ENCODE measurements at places on chromosomes 3 and 15.

- no peak for DNase-seq
Measured at GRCh38 chr15:31280046-31280830, 46.4 kb upstream of the KLF13 start.

- peak; percentile 92 for DNase-seq
Measured at GRCh38 chr15:77002954-77003912, 8.3 kb downstream of the PSTPIP1 start.

DNA sequence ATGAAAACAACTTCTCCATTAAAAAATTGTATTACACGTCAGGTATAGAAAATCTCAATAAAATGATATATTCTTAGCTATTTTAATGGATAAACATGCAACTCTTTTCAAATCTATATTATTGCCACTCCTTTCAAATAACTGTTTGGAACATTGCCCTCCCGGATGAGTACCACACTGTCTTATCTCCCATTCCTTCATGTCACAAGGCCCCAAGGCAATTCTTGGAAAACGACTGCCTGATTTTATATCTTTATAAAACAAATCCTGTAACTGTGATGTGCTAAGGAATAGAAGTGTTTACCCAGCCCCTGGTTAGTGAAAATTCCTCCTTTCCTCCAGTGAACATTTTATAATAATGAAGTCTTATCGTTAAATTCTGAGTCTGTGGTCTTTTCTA, 6.2 kb upstream of the ZNF619 start:
- DNase-seq, result no peak

DNA sequence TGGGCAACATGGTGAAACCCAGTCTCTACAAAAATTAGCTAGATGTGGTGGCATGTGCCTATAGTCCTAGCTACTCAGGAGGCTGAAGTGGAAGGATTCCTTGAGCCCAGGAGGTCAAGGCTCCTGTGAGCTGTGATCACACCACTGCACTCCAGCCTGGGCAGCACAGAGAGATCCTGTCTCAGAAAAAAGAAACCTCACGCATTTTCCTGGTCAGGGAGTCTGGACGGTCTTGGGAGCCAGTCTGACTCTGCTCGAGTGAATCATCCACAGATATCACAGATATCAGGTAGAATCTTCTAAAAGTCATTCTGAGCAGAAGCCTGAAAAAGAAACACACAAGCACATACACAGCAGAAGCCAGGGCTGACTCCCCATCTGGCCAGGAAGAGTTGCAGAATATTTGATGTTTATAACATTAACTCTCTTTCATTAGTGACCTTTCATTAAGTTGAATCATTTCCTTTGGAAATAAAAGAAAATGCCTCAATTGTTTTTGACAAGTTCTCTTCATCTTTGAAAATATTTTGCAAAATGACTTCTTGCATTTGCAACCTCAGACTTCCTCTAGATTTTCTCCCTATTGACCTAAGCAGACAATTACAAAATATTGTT, 56.5 kb upstream of the ABHD17C start:
- DNase-seq, result no peak

DNA sequence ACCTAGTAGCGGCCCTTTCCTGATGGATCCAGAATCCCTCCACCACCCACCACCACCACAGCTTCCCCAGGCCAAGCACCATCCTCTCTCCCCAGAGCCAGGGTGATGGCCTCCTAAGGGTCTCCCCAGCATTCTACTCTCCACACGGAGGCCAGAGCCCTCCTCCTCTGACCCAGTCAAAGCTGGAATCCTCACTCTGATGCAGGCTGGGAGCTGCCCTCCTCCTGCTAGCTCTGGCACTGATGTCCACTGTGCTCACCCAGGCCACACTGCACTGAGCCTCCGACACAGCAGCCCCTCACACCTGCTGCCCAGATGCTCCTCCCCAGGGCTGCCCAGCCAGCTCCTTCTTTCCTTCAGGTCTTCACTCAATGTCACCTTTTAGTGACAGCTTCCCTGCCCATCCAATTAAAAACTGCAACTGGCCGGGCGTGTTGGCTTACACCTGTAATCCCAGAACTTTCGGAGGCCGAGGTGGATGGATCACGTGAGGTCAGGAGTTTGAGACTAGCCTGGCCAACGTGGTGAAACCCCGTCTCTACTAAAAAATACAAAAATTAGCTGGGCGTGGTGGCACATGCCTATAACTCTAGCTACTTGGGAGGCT, 21.0 kb downstream of the XXYLT1 start:
- no peak for DNase-seq

DNA sequence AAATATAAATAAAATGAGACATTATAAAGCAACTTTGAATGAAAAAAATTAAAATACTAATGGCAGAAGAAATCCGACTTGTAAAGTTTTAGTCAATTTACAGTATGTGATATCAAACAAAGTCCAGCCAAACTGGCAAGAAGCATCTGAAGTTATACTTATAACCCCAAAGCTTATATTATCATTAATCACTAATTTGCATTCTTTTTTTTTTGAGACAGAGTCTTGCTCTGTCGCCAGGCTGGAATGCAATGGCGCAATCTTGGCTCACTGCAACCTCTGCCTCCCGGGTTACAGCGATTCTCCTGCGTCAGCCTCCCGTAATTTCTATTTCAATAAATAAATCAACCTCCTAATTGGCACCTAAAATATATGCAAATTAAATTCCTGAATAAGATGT, 80.1 kb downstream of the AQR start:
- DNase-seq, result no peak

DNA sequence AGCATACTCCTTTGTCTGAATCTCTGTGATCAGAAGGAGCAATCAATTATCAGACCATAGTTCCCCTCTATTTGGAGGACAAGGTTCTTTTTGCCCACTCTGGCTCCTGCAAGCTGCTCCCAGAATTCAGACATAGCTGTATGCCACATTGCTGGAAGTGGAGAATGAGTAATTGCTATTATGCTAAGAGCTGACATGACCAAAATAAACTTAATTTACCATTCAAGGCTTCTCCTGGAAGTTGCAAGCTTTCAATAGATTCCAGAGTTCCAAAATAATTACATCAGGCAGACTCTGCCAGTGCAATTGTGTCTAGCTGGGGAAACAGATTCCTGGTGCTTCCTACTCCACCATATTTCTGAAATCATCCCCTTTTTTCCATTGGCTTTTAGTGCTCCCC, 7.6 kb upstream of the DRD3 start:
- no peak for DNase-seq

DNA sequence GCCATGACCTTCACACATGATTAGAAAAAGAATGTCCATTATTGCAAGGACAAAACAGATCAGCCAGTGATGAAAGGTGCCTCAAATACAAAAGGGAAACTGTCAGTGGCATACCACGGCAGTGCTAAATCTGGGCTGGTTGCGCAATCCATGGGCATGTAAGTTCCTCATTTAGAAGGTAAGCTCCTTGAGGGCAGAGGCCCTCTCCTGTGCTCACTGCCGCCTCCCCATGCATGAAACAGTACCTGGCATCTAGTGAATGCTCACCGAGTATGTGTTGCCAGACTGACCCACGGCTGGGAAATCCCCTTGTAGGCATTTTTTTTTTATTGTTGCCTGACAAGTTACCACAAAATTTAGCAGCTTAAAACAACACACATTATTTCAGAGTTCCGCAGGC, 312.1 kb upstream of the CHRM5 start:
- DNase-seq, result no peak

- no peak for DNase-seq
Measured at GRCh38 chr15:89132611-89133507, 44.6 kb downstream of the ABHD2 start.

- DNase-seq, result no peak
Measured at GRCh38 chr3:44501971-44502370, 24.5 kb upstream of the ZNF445 start.

DNA sequence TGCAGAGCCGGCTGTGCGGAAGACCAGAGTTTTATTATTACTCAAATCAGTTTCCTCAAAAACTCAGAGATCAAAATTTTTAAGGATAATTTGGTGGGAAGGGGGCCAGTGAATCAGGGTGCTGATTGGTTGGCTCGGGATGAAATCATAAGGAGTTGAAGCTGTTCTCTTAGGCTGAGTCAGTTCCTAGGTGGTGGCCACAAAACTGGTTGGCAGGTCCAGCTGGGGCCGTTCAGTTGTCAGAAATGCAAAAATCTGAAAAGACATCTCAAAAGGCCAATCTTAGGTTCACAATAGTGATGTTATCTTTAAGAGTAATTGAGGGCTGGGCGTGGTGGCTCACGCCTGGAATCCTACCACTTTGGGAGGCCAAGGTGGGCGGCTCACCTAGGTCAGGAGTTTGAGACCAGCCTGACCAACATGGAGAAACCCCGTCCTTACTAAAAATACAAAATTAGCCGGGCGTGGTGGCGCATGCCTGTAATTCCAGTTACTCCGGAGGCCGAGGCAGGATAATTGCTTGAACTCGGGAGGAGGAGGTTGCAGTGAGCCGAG, 2.3 kb upstream of the ZNF589 start:
- no peak for DNase-seq

- DNase-seq, result no peak
Measured at GRCh38 chr3:37645517-37646380, 215.9 kb upstream of the CTDSPL start.

- DNase-seq, result no peak
Measured at GRCh38 chr3:160161921-160162320, 63.3 kb upstream of the C3orf80 start.

DNA sequence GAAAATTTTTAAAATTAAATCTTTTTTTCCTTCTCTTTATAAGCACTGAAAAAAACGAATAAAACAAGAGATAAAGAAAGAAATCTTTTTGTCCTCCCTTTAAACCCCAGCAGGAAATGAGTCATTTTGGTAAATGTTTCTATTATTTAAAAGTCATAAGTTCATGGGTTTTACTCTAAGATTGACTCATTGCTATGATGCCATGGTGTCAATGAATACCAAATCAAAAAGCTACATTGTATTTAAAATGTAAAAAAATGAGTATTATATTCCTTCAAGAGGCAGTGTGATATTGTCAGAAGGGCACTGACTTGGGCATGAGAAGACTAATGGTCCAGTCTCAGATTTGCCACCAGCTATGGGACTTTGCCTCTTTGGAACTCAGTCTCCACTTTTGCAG, 303.4 kb upstream of the DNAJC19 start:
- no peak for DNase-seq

- no peak for DNase-seq
Measured at GRCh38 chr3:212432-212831, 15.9 kb downstream of the CHL1 start.

- no peak for DNase-seq
Measured at GRCh38 chr3:32026593-32026992, 45.0 kb downstream of the ZNF860 start.

- peak; percentile 59 for DNase-seq
Measured at GRCh38 chr15:68783226-68784058, 37.3 kb downstream of the ANP32A start.

DNA sequence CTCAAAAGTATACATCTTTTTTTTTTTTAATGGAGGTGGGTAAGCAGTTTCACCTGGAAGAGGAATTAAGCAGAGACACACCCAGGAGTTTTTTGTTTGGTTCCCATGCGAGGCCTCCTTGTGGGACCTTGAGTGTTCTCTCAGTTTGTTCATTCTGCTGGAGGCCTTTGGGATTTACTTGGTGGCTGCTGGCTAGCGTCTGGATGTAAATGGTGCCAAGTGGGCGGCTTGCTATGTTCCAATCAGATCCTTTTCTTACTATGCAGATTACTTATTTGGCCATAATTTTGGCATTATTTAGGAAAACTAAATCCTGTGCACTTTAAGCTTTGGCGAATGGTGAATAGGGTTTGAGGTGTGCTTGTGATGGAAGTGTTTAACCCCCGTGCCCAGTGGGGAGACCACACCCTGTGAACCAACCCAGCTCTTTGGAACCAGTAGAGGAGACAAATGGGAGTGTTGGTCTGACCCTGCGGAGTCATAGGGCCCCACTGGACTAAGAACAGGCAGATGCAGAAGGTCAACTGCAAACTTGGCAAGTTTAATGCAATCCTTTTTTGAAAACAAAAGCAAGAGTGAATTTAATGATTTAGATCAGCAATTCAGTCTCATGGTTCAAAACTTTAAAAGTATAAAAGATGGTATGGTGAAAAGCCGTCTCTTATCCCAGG, 79.4 kb downstream of the EBLN2 start:
- DNase-seq, result no peak

DNA sequence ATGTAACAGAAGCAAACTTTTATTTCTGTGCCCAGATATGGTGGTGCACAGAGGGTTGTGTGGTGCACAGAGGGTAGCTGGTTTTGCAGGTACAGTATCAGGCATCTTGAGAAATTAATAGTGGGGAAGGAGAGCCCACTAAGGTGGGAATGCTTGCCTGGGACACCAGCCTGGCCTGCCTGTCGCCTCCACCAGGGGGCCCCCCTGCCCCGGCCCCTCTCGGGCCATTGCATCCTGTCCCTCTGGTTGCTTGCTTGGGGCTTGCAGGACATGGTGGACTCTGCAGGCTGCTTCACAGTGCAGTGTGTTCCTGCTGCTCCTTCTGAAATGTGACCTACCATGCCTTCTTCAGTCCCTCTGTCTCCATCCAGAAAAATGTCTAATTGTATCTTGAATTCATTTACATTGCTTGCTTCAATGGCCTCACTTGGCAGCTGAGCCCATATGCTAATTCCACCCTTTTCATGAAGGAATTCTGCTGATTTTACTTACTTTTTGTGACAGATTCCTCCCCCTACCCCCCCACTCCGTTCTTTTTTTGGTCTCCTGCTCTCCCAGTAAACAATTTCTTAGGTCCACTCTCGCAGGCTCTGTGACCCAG, 73.6 kb downstream of the EEFSEC start:
- no peak for DNase-seq

DNA sequence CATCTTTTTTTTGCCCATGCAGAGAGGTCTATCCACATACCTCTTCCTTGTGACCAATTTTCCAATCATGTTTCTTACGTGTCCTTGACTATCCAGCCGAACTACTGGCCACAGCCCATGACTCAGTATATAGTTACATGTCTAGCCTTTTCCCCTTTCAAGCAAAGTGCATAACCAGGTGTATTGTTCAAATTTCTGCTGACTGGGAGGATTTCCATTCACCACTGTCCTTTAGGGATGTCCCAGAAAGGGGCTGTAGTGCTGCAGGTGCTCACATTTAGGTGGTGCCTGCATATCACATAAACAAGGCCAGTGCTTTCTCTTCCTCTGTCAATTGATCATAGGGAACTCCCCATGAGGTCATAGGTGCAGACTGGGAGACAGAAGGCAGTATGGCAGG, 69.4 kb upstream of the ALDH1A3 start:
- DNase-seq, result no peak

DNA sequence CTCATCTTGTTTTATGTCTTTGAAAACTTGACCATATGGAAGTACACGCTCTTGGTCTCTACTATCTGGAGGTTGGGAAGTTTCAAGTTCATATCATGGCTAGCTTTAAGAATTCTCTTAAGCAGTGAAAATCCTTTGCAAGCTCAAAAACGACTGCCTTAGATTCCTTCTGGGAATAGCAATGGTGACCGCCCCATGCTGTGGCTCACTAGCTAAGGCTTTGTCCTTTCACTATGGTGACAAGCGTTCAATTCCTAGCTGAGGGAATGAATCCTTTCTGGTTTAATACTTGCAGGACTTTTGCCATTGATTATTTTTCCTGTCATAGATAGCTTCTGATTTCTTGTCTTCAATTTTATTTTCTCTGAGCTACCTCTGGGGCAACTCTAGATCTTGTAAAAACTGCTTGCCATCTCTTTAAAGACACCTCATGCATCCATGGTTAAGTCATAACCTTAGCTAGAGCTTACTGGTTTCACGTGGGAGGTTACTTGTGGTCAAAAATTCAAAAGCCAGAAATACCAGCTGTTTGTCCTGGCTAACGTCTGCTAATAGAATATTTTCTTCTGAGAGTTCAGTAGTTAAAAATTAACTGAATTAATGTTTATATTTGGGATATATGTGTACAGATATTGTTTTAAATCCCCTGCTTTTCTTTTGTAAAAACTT, 673.4 kb upstream of the CBLB start:
- DNase-seq, result no peak

Measured in T-helper 2 cell (primary cell).